ENCODE measurements at places on chromosomes 2 and 18.

- DNase-seq, result no peak
Observed at GRCh38 chr18:27991391-27991790, 185.5 kb downstream of the CDH2 start.

DNA sequence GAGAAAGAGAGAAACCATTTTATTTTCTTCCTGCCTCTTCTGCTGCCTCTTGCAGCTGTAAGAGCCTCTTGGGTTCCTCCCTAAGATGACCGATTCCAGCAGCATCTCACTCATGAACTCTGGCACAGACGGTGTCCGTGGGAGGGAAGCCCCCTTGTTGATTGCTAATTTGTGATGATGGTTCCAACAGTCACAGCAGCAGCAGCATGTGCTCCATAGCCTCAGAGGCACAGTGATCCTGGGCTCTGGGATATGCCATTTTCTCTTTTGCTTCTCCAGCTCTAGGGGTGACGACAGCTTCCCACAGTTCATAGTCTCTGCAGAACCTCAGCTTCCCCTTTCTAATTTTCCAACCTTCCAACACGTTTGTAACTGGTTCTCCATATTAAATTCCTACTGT is 324.2 kb upstream of the HS6ST1 start:
- DNase-seq, result peak; percentile 47

GRCh38 chr2:112803691-112804521 is 19.6 kb upstream of the IL1A start:
- DNase-seq, result no peak

- DNase-seq, result no peak
Observed at GRCh38 chr18:60585670-60586069, 213.1 kb upstream of the MC4R start.

DNA sequence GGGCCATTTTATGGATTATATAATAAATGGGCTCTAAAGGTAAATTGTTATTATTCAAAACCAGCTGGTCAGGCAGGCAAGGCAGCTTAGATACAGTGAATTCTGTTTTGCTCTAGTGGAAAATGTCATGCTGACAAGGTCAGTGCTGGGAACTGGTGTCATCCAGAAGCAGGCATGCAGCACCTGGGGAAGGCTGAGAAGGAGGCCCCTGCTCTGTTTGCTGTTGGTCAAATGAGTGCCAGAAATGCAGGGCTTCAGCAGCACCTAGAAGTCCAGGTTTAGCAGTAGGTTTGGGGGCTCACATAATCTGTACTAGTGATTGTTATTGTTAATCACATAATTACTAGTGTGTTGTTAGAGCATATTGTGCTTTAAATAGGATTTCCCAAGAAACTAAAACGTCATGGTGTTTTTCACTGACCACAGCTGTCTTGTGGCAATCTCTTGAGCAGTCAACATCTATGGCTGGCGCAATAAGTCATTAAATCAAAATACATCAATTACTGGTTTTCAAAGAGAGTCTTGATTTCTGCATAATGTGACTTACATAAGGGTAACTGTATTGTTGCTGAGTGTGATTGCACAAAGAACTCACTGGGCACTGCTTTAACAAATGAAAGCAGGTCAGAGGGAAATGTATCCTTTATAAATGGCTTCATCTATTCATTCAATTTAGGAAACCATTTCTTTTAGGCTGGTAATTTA is 99.1 kb downstream of the MYO3B start:
- DNase-seq, result peak; percentile 23

Data from MV-4-11 (cell line).